Activated T-helper 2 cell treated with anti-CD3 and anti-CD28 coated beads, Interferon-gamma antibody, Interleukin-2, Interleukin-4, amounts not matched to agents 10 μg/mL and 5 μg/mL and 100 μg/mL, durations not matched to agents 14 hours and 24 hours and 36 hours (primary cell): ENCODE measurements at places on chromosomes 3 and 15. TPM values are rescaled to one million over a fixed set of nuclear protein-coding genes. Genes with fewer than 3 reads are reported as not detected.

GRCh38 chr15:37995461-37996347, 61.3 kb downstream of the TMCO5A start:
- no peaks in the 10 kb centered on the region for H3K36me3 ChIP-seq
- H3K4me1 ChIP-seq = no peaks in the 10 kb centered on the region
- no peaks in the 10 kb centered on the region for H3K27me3 ChIP-seq
- no peak overlapping the region for H3K27ac ChIP-seq

DNA sequence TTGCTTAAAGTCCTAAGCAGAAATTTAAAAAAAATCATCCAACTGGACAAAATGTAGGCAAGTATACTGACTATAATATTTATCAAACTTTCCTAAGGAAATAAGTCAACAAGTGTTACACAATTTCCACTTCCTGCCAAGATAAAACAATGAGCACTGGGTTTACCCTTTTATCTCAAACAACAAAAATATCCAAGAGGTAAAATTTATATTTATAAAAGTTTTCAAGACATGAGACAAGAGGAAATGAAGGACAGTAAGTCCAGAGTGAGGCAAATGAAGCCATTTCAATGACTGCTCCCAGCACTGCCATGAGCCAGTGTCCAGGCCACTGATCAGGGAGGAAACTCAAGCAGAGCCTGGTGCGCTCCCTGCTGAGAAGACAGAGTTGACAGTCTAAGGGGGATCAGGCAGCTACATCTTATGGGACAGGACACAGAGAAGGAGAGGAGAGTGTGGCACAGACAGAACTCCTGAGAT, 439.4 kb downstream of the RAP2B start:
- H3K27me3 ChIP-seq = no peaks in the 10 kb centered on the region
- H3K27ac ChIP-seq = no peak overlapping the region
- no peaks in the 10 kb centered on the region for H3K36me3 ChIP-seq
- peaks cover 3% of the 10 kb centered on the region for H3K4me1 ChIP-seq
- no peak overlapping the region for H3K4me3 ChIP-seq

DNA sequence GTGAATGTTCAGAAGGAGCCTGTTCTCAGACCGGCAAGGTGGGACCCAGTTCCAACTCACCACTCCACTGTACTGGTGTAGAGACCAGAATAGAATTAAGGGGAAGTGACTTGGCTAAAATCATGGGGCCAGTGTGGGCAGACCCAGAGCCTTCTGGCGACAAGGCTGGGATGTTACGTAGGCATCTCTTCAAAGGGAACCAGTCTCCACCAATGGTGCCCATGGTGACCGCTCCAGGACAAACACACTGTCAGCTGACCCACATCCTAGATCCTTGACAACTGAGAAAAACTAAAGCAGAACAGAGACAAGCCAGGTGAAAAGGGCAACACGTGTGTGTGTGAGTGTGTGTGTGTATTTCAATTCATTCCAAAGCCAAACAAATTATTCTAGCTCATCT, 321.7 kb upstream of the FRG2C start:
- H3K4me1 ChIP-seq = no peaks in the 10 kb centered on the region
- no peaks in the 10 kb centered on the region for H3K36me3 ChIP-seq
- H3K27ac ChIP-seq = no peak overlapping the region
- no peak overlapping the region for H3K4me3 ChIP-seq
- H3K27me3 ChIP-seq = no peaks in the 10 kb centered on the region
- no peak for DNase-seq

- no peaks in the 10 kb centered on the region for H3K27me3 ChIP-seq
- no peak overlapping the region for H3K27ac ChIP-seq
- no peak for DNase-seq
- H3K4me1 ChIP-seq = no peaks in the 10 kb centered on the region
These were observed 129.9 kb downstream of the LRRC3B start for GRCh38 chr3:26752466-26752865.

DNA sequence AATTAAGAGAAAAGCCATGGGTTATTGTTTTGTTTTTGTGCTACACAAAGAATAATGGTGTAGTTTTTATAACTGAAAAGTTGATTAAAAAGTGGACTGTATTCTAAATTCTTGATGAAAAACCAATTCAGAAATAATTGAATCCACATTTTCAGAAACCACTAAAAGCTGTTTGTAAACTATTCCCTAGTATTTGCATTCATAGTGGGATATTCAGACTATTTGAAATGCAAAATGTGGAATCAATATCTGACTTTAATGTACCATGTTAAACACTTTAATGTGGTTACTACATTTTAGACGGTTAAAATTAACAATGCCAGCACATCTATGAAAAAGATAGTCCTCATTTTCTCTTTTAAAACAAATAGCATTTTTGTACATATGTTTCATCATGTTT, 104.6 kb downstream of the ZIC4 start:
- no peak for DNase-seq
- H3K4me1 ChIP-seq = no peaks in the 10 kb centered on the region
- no peak overlapping the region for H3K27ac ChIP-seq

DNA sequence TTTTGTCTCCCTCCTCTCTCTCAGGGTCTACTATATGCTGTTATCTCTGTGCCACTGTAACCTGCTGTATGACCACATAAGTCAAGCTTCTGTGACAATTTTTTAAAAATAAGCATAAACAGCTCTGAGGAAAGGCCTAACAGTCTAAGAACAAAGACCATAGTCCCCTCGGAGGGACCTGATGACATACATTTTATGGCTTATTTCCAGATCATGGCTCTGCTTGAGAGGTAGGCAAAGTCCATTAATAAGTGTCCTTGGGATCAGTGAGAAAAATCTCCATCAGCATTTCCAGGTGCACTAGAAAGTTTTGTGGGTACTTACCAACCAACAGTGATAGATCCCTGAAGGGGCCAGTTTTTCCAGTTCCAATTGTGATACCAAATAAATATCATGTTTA, 123.8 kb downstream of the TNIK start:
- no peak overlapping the region for H3K4me3 ChIP-seq
- peaks cover 15% of the 10 kb centered on the region for H3K4me1 ChIP-seq
- DNase-seq = no peak
- peaks cover 22% of the 10 kb centered on the region for H3K36me3 ChIP-seq
- H3K27ac ChIP-seq = no peak overlapping the region

GRCh38 chr3:29138171-29138570, 142.7 kb upstream of the RBMS3 start:
- H3K36me3 ChIP-seq = no peaks in the 10 kb centered on the region
- peaks cover 3% of the 10 kb centered on the region for H3K4me1 ChIP-seq
- no peaks in the 10 kb centered on the region for H3K27me3 ChIP-seq
- no peak for DNase-seq
- no peak overlapping the region for H3K27ac ChIP-seq

- no peaks in the 10 kb centered on the region for H3K4me1 ChIP-seq
- H3K27ac ChIP-seq = no peak overlapping the region
- no peak overlapping the region for H3K4me3 ChIP-seq
- no peak for DNase-seq
These were observed 19.0 kb downstream of the SYNM start for GRCh38 chr15:99123713-99124451.

DNA sequence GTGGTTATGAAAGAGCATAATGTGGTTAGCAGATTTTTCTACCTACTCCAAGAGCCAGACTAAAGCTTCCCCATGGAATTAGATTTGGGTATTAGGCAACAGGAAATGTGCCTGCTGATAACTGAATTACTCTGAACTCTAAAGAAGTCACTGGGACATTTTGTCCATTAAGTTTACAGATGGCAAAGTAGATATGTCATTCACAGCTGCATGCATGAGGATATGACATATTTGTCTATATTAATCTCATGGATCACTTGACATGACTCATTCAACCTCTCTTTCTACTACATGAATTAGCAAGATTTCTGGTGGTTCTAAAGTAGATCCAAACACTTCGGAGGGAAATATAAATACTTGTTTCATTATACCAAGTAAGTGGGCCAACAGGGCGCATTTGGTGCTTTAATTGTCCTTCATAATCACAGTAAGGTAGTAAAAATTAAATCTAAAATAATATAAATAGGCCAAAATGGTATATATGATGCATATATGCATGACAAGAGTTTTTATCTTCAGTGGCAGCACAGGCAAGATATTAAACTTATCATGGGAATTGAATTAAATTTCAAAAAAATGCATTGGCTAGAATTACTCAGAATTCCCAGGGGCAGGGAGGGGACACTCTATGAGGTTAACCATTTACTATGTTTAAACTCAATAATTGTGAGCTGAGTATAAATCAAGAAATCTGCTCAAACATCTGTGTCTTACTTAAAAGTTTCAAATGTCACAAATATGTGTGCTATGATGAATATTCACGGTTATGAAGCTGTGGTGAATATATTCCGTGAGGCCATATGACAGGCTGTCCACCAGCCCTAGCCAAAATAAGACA, 365.3 kb upstream of the KCNMB2 start:
- H3K27me3 ChIP-seq = no peaks in the 10 kb centered on the region
- H3K27ac ChIP-seq = no peak overlapping the region
- H3K4me1 ChIP-seq = no peaks in the 10 kb centered on the region
- no peak for DNase-seq

DNA sequence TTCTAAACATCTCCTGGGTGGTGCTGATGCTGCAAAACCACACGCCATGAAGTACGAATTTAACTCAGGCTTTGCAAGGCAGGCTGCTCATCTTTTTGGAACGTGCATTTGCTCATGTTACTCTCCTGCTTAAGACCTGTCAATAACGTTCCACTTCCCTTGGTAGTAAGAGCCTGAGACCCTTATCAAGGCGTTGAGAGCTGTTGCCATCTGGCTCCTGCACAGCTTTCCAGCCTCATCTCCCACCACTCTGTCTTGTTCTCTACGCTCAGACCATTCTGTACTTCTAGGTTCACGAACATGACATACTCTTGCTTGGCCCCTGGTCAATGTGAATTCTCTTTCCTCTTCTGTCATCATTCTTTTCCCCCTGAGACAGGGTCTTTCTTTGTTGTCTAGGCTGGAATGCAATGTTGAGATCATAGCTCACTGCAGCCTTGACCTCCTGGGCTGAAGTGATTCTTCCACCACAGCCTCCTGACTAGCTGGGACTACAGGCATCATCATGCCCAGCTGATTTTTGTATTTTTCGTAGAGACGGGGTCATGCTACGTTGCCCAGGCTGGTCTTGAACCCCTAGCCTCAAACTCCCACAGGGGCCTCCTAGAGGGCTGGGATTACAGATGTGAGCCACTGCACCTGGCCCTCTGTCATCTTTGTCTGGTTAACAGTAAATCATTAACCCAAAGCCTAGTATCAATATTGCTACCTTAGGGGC, 202.8 kb downstream of the CADPS start:
- no peak overlapping the region for H3K4me3 ChIP-seq
- H3K36me3 ChIP-seq = no peaks in the 10 kb centered on the region
- no peak for DNase-seq

DNA sequence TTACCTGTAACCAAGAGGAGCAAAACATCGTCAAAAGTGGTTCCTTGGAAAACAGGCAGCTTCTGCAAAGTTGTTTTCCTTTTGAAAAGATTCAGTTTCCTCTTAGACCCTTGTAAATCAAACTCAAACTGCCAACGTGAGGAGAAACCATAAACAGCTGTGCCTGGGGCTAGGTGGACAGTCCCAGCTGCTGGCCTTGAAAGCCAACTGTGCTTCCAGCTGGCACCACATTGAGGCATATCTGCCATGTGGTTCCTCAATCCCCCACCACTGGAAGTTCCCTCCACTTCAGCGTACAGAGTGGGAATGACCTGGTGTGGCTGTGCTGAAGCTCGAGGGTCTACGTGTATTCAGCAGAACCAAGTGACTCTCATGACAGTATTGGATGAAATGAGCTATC, 40.9 kb downstream of the HRH1 start:
- peaks cover 14% of the 10 kb centered on the region for H3K4me1 ChIP-seq
- no peak overlapping the region for H3K27ac ChIP-seq
- H3K27me3 ChIP-seq = peaks cover 1% of the 10 kb centered on the region
- no peak overlapping the region for H3K4me3 ChIP-seq

GRCh38 chr3:76400141-76400540, 614.8 kb upstream of the ZNF717 start:
- DNase-seq = no peak
- H3K27ac ChIP-seq = no peak overlapping the region
- H3K4me3 ChIP-seq = no peak overlapping the region
- no peaks in the 10 kb centered on the region for H3K27me3 ChIP-seq
- H3K4me1 ChIP-seq = no peaks in the 10 kb centered on the region

- H3K36me3 ChIP-seq = no peaks in the 10 kb centered on the region
- no peak for DNase-seq
- H3K4me3 ChIP-seq = no peak overlapping the region
- peaks cover 17% of the 10 kb centered on the region for H3K4me1 ChIP-seq
These were observed 49.0 kb downstream of the MEF2A start for GRCh38 chr15:99614749-99615288.

DNA sequence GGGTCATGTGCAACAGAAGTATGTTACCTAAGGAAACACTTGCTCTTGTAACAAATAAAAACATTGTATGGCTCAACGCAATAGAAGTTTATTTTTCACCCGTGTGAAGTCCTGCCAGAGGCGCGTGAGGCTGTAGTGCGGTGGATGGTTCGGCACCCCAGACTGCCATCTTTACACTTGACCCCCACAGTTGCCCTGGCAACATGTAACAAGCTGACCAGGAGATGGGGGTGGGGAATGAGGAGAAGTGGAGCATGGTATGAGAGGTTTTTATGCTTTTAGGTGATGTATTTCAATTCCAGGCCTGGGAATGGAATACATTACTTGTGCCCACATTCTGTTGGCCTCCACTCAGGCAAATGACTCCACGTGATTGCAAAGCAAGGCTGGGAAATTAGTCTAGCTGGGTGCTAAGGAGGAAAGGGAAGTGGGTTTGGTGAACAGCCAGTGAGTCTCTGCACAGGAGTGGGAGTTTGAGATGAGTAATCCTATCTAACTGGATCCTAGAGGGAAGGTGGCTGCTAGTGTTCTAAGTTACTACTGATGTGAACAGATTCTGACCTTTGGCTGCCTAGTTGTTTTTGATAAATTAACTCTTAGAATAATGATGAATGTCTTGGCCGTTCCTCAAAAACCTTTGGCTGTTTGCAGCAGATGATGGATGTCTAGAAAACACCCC, 33.8 kb upstream of the GREM1 start:
- DNase-seq = no peak
- no peaks in the 10 kb centered on the region for H3K27me3 ChIP-seq
- no peak overlapping the region for H3K27ac ChIP-seq
- peaks cover 9% of the 10 kb centered on the region for H3K4me1 ChIP-seq
- no peak overlapping the region for H3K4me3 ChIP-seq

- no peak overlapping the region for H3K4me3 ChIP-seq
- H3K27me3 ChIP-seq = peaks cover 33% of the 10 kb centered on the region
- H3K27ac ChIP-seq = no peak overlapping the region
- H3K36me3 ChIP-seq = no peaks in the 10 kb centered on the region
These were observed 1001.1 kb upstream of the NR2F2 start for GRCh38 chr15:95329362-95329761.

Gene ZNF860
- total RNA-seq = 1.8 and 2.0 TPM in 2 replicates

Gene CPLX3
- 0.16 TPM in 1 of 2 replicates, not detected in the other for total RNA-seq

Gene EFCC1
- total RNA-seq = 0.11 and 0.32 TPM in 2 replicates

Gene GP9
- total RNA-seq = not detected in 2 replicates

Gene SLC38A3
- not detected in 2 replicates for total RNA-seq

Gene GREM1
- total RNA-seq = 0.23 TPM in 1 of 2 replicates, not detected in the other
